Skeletal muscle cell (primary cell): ENCODE measurements at places on chromosomes 3 and 15.

- no peak for DNase-seq
Observed at GRCh38 chr3:32384938-32385337, 6.7 kb upstream of the CMTM7 start.

DNA sequence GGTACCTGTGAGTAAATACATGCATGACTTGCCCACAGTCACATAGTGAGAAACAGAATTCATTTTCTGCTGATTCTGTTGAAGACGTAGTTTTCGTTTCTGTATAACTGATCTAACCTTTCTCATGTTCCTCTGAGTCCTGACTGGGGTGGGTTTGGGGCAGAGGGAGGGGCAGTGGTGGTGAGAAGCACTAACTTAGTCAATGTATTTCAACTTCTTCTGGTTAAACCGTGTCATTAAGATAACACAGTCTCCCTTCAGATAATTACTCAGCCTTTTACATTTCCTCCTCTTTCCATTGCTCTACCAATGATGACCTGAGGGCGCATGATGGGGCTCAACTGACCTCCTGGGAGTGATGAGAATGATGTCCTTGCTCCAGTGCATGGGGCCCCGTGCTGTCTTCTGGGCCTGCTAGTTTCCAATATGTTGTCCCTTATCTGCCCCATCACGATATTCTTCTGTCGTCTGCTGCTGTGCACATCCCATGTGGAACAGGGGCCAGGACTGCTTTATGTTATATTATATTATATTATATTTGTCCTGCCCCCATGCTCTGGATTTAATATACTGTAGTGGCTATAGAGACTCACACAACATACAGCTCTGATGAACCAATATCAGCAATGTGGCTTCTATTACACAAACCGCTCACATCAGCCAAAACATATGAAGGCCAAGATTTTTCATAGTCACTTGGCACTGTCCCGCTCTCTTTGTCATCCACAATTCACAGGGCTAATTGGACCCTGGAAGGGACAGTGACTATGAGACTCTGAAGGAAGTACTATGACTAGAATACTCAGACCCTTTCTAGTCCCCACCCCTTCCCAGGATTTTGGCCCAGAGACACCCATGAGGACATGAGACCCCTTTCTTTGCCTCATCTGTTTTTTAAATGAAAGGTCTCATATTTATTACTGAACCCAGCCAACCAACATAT is 407.1 kb upstream of the MCTP2 start:
- DNase-seq, result no peak

- no peak for DNase-seq
Observed at GRCh38 chr15:69971771-69972170, 125.9 kb downstream of the TLE3 start.

- DNase-seq, result no peak
Observed at GRCh38 chr3:44021651-44022594, 219.8 kb upstream of the TOPAZ1 start.

DNA sequence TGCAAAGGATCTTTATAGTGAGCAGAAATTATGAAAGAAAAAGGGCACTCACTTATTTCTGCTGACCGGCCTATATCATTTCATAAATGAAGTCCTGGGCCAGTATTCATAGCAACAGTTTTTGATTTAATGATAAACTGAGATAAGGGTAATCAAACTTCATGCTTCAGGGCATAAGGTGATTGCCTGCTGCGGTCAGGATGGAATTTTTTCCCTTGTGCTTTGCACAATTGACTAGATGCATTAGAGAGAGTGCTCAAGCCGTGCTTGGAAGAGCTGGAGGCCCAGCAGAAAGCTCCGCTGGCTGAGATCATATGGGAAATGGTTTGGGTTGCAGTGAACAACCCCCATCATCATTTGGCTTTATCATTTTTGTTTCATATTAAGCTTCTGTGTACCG is 10.4 kb downstream of the SEMA6D start:
- no peak for DNase-seq

DNA sequence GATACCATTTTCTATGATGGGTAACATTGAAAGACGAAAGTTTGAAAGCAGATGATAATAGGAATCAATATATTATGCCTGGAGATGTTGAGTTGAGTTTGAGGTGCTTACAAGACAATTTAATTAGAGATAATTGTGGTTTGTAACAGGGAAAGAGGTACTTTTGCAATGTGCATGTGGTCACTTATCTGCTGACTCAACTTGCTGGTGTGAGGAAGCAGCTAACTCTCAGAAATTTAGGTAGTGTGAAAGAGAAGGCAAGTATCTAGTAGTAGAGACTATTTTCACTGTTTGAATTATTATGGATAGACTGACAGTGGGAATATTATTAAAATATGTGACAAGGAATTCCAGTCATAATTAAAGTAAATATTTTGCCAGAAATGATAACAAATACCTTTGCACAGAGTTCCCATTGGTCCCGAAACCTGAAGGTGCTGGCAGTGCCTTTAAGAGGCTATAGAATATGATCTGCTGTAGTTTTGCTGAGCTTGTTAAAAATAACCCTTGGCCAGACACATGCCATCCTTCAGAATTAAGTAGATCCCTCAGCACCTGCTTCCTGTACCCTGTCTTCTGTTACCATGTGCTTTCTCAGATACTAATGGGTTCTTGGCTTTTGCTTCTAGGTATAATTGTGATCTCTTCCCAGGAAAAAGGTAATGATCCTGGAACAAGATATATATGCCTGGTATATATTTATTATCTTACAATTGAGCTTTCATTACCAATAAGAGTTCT is 315.9 kb downstream of the BCHE start:
- DNase-seq, result no peak

- no peak for DNase-seq
Observed at GRCh38 chr3:20123131-20123652, 62.8 kb downstream of the SGO1 start.

DNA sequence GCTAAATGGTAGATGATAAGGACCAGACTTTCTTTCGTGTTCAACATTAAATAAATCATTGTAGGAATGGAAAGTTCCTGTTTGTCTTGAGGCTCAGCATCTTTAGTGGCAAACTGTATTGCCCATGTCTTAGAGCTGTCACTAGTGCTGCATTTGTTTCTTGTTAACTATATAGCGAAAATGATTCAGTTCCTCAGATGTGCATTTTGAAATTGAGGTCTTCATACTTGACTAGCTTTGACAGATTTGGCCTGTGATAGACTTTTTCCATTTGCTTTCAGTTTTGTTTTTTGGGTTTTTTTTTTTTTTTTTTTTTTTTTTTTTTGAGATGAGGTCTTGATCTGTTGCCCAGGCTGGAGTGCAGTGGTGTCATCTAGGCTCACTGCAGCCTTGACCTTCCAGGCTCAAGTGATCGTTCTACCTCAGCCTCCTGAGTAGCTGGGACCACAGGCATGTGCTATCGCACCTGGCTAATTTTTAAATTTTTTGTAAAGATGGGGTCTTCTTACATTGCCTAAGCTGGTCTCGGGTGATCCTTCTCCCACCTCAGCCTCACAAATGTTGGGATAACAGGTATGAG is 9.5 kb upstream of the RPLP1 start:
- DNase-seq, result no peak

GRCh38 chr3:96915445-96915844 is 101.1 kb downstream of the EPHA6 start:
- no peak for DNase-seq

GRCh38 chr15:74511583-74511982 is 29.4 kb upstream of the ARID3B start:
- no peak for DNase-seq

DNA sequence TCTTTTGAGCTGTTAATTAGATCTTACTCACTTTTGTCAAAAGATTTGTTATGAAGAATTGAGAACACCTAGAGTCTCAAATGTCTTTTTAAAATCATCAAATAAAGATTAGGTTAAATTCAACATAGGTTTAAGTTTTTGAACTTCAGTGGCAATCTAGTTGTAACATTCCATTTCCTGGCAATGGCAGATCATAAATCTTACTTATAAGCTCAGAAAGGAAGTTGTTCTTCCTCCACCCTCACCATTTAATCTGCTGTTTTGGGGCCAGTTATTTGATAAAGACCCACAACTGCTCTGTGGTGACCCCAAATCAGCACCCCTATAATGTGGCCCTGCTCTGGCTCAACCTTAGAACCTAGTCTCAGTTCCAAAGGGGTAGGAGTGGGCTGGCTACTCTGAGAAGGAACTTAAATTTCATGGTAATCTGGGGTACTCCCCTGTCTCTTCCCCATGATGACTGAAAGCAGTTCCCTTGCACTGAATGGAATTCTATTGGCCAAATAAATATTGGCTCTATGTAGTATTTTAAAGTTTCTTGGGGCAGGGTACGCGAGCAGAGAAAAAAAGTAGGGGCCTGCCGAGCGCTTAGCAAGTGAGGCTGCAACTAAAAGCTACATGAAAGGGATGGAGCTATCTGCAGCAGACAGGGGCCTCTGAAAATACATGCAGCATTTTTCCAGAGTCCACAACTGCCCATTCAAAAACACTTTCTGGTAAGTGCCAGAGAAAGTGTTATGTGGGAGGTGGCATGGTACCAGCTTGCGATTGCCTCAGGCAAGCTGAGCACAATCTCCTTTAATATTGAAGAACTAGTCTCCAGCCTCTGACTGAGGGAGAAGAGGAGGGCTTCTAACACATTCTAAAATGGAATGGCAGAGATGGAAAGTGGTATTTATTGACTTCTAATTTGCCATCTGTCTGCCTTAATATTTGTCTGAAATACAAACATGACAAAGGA is 103.6 kb upstream of the RASGRP1 start:
- DNase-seq, result no peak

- DNase-seq, result no peak
Observed at GRCh38 chr15:78461171-78461888, 23.3 kb downstream of the IREB2 start.

- no peak for DNase-seq
Observed at GRCh38 chr3:16982460-16982859, 97.7 kb downstream of the PLCL2 start.

DNA sequence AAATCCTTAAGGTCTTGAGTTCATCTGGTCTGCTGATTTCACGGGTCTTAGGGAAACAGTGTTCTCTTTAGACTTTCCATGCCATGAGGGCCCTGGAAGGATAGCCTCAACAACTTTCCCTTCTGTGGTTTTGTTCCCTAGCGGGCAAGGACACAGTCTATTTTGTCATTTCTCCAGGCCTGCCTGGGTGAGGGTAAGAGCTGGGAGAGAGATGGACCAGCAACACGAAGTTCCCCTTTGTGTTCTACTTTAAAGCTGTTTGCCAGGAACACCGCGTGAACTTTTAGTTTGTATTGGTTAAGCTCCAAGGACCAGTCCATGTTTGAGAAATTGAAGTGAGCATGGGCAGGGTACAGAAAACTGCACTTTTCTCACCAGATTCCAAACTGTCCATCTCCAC is 20.9 kb downstream of the ST3GAL6 start:
- DNase-seq, result no peak

DNA sequence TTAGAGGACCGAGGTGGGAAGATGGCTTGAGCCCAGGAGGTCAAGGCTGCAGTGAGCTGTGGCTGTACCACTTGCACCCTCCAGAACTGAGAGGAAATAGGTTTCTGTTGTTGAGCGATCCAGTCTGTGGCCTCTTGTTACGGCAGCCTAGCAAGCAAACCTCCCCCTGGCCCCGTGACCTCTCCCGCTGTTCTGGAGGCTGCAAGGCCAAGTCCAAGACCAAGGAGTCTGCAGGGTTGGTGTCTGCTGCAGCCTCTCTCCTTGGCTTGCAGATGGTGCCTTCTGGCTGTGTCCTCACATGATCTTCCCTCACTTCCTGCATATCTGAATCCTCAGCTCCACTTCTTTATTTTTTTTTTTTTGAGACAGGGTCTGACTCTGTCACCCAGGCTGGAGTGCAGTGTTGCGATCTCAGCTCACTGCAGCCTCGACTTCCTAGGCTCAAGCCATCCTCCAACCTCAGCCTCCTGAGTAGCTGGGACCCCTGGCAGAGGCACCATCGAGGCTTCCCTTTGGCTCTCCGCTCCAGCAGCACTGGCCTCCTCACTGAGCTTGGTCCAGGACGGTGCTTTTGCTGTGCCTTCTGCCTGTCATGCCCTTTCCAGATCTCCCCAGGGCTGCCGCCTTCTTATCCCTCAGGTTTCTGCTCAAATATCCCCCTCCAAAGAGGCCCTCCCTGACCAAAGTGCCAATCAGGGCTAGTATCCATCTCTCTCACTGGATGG is 18.0 kb upstream of the PLXND1 start:
- no peak for DNase-seq

DNA sequence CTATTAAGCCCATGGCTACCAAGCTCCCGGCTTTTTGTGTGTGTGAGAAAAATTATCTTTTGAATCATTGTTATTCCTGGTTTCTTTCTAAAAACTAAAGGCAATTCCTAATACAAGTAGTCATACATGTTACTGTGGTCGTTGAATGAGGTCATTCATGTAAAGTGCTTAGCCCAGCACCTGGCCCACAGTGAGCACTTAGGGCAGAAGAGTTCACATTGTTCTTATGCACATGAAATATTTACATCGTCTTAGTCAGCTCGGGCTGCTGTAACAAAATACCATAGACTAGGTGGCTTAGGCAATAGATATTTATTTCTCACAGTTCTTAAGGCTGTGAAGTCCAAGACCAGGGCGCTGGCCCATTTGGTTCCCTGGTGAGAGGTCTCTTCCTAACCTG is 216.1 kb downstream of the SHQ1 start:
- DNase-seq, result no peak

DNA sequence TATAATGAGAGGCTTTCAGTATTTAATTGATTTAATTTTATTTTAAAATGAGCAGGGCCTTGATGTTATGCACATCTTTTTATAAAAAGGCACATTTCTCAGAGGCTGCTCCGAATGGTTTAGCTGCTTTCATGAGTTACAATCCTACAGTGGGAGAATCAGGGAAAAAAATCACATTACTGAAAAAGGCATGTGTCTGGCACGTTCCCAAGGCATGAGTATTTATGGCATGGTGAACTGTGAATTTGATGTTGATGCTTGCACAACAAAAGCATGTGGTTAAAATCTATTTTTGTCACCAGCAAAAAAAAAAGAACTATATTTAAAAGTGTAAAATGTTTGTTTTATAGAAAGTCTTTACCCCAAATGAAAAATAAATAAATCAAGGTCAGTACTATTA is 485.2 kb upstream of the ROBO2 start:
- DNase-seq, result peak; percentile 58

DNA sequence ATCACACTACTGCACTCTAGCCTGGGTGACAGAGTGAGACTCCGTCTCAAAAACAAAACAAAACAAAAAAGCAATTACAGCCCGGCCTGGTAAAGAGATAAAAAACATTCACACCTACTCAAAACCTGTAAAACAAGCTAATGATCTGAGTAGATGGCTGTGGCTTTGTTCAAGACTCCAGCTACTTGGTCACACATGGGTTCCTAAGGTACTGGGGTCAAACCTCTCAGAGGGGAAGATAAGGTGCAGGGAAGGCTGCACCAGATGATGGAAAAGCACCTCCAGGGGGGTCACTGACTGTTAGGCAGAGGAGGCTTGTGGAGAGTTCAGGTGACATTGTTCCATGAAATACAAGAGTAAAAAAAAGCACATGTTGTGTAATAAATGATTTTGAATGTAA is 450.2 kb upstream of the WNT5A start:
- DNase-seq, result no peak
